Stimulated activated CD8-positive, alpha-beta memory T cell treated with anti-CD3 and anti-CD28 coated beads, Interleukin-7, amount 100 ng/mL, for 1 hour (primary cell): ENCODE measurements at places on chromosomes 13 and 19.

GRCh38 chr13:99662678-99663077, 161.4 kb downstream of the TM9SF2 start:
- DNase-seq: no peak

DNA sequence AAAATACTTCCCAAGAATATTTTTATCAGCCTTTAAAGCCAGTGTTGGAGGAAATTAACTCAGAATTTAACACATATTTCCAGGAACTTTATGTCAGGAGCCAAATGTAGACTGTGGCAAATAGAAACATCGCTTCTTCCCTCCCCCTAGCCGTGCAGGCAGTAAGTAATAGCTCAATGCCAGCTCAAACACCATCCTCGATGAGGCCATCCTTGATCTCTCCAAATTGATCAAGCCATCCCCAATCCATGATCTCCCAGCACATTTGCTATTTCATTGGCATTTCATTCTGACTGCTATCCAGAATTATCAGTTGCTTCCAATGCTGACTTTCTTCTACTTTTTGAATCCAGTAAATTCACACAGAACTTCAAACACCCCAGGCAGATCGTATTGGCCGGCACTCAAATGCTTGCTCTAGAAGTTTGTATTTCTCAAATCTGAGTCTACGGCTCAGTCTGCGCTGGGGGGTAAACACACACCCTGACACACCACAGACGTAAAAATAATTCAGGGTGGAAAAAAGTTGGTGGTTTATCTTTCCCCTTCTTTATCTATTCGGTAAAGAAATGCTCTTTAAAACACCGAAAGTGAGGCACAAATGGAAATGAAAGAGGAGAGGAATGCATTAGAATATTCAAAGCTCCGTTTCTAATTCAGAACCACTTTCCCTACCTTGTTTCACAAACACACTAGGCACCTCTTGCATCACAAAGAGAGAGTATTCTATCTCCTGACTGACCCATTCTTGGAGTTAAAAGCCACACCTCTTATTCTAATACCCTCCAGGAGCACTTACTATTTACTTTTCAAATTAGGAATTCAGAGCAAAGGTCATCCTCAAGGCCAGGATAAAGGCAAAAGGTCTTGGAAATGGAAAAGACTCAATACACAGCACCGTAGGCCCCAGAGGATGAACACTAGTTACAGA, 991 bp downstream of the OBI1 start:
- DNase-seq: no peak

GRCh38 chr19:18869781-18870530, 26.0 kb downstream of the CERS1 start:
- DNase-seq: no peak

- DNase-seq: no peak
These were observed 7.8 kb downstream of the CEACAM4 start for GRCh38 chr19:41619018-41619556.

GRCh38 chr13:98942997-98943396, 34.9 kb downstream of the DOCK9 start:
- no peak for DNase-seq

GRCh38 chr19:7589822-7590221, 5.8 kb upstream of the CAMSAP3 start:
- DNase-seq: no peak
